Skeletal muscle cell (primary cell): ENCODE measurements at places on chromosomes 11 and 22.

DNA sequence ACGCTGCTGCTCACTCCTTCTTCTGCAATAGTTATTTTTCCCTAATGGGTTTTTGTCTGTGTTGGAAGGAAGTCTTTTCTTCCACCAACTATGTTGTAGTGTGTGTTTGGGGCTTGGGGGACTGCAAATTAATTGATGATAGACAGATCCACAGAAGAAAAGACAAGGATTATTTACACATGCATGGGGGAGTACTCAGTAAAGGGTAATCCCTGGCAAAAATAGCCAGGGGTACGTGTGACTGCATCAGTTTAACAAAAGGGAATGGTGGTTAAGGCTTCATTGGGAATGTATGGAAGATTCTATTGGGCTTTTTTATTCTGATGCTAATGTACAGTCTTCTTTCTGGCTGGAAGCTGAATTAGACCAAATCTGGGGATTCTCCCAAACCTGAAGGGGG lies 20.2 kb upstream of the FEZ1 start:
- DNase-seq = no peak

GRCh38 chr11:117814766-117815261 lies 9.7 kb downstream of the FXYD2 start:
- no peak for DNase-seq

GRCh38 chr11:119607726-119608125 lies 121.3 kb downstream of the NECTIN1 start:
- DNase-seq = no peak

- no peak for DNase-seq
Observed at GRCh38 chr11:73170140-73170539, 28.0 kb upstream of the FCHSD2 start.

- DNase-seq = no peak
Observed at GRCh38 chr11:70829886-70830272, 422.5 kb downstream of the SHANK2 start.

DNA sequence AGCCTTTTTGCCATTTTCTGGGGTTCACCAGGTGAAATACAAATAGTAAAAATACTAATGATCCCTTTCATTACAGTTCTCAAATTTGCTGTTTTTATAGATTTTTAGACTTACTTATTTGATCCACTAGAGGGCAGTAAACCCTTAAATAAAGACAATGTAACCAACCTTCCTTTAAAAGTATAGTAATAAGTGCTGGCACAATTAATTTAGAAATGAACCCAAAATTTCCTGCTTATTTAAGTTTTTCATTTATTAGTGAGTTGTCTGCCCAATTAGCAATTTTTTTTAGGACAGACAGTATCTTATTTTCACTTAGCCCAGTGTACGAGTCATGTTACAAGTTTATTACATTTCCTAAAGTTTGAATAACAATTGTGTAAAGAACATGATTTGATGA lies 4.7 kb downstream of the DDIAS start:
- no peak for DNase-seq

GRCh38 chr11:109706945-109707344 lies 285.0 kb downstream of the C11orf87 start:
- no peak for DNase-seq

DNA sequence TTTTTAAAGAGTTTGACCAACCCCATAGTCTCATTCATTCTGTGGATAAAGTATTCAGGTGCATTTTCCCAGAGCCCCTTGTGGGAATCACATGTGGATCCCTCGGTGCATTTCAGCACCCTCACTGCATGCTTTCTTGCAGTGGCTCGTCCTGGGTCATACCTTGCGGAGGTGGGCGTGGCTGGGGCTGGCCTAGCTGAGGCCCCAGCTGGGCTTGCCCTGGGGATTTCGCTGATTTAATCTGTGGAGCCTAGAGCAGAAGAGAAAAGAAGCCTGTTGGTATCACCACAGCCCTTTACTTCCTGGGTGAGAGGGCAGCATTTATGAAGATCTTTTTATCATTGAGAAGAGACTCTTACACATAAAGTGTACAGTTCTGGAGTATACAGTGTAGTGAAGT lies 53.1 kb downstream of the FBXO7 start:
- no peak for DNase-seq

GRCh38 chr11:14386895-14387480 lies 28.0 kb upstream of the RRAS2 start:
- peak; percentile 67 for DNase-seq

- no peak for DNase-seq
Observed at GRCh38 chr22:41369837-41370236, 11.9 kb upstream of the TEF start.

DNA sequence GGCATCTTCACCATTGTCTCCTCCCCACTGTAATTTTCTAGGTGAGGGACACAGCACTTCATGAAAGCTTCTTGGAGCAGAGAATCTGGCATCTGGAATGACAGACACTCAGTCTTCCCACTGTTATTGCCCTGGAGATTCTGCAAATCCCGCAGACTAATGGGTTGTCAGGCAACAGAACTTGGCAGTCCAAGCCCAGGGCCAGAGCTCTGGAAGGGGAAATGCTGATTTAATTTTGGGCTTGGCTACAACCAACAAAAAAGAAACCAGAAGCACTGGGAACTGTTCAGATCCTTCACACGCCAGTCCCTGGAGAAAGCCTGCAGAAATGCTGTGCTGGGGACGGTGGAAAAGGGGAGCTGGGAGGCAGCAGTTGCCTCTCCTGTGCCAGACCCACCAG lies 71.5 kb upstream of the BID start:
- no peak for DNase-seq

- DNase-seq = peak; percentile 80
Observed at GRCh38 chr11:44065841-44066731, at the start of gene ACCS. TSS of gene ACCS (plus strand) at chr11:44066270. CDS start at chr11:44067628, 1,358 bp downstream.

DNA sequence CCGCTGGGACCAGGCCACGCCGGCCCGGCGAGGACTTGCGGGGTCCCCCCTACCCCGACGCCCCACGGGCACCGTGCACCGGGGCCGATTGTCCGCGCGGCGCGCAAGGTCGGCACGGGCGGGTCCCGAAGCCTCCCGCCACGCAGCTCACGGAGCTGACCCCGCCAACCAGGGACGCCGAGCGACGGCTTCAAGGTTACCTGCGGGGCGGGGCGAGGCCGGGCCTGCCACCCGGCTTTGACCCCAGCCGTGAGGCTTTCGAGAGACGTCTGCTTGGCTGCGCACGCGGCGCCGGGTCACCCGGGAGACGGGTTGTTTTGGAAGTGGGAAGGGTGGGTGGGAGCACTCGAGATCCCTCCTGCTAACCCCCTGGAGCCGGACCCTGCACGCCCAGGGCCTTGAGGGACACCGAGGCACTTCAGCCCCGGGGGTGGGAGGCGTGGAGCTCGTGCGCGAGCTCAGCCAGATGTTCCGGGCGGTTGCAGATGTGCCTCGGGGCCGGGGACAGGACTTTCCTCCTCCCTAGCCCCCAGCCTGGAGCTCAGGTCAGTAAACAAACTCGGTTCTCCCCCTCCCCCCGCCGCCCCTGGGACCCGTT lies 3.2 kb upstream of the WNT11 start:
- DNase-seq = no peak
